Activated T-helper 2 cell treated with anti-CD3 and anti-CD28 coated beads, Interferon-gamma antibody, Interleukin-2, Interleukin-4, amounts not matched to agents 10 μg/mL and 5 μg/mL and 100 μg/mL, durations not matched to agents 14 hours and 24 hours and 36 hours (primary cell): ENCODE measurements at places on chromosomes 1 and 21. TPM values are rescaled to one million over a fixed set of nuclear protein-coding genes. Genes with fewer than 3 reads are reported as not detected.

WNT4 gene
- total RNA-seq: not detected in 2 replicates

E2F2 gene
- total RNA-seq: 17.2 and 18.6 TPM in 2 replicates

CELA2B gene
- total RNA-seq: not detected in 2 replicates

TNFRSF18 gene
- total RNA-seq: 219 and 231 TPM in 2 replicates

DNA sequence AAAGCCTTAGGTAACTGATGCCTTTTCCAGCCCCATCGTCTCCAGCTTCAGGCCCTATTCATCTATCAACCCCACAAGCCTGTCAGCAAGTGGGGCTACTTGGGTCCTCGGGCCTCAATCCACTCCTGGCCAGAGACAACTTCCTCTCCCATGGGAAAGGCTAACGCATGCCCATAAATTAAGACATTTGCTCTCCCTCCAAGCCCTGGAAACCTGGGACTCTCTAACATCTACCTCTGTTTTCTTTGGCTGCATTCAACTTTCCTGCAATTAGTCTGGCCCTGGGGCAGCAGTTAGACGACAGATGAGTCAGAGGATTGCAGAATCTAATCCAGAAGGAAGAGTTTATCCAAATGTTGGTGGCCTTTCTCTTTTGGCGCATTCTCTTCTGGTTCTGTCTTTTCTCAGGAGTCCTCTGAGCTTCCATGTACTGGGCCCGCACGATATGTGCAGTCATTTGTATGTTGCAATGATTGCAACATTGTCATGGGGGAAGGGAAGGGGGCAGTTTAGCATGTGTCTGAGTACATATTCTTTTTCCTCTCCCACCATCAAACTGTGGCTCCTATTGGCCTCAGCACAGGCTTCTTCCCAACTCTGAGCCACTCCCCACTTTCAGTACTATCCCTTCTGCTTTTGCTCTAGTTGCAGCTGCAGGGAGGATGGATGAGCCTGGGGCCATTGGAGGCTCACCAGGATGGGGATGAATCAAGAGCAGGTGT is 54.4 kb downstream of the NAV1 start:
- no peak for DNase-seq

- DNase-seq: no peak
Observed at GRCh38 chr1:26075421-26076144, 8.2 kb upstream of the TRIM63 start.

DNA sequence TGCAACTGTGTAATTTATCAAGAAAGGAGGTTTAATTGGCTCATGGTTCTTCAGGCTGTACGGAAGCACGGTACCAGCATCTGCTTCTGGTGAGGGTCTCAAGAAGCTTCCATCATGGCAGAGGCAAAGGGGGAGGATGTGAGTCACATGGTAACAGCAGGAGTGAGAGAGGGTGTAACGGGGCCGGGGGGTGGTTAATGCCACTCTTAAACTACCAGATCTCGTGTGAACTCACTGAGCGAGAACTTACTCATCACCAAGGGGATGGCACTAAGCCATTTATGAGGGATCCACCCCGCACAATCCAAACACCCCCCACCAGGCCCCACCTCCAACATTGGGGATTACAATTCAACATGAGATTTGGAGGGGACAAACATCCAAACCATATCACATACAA is 21.0 kb upstream of the IFFO2 start:
- DNase-seq: no peak
